K562 (cell line): ENCODE measurements at places on chromosomes 6 and 20.

- no peak for DNase-seq
Observed at GRCh38 chr20:64044484-64045247, 4.8 kb downstream of the SOX18 start.

- DNase-seq, result no peak
Observed at GRCh38 chr6:125020385-125020784, 58.1 kb downstream of the RNF217 start.

DNA sequence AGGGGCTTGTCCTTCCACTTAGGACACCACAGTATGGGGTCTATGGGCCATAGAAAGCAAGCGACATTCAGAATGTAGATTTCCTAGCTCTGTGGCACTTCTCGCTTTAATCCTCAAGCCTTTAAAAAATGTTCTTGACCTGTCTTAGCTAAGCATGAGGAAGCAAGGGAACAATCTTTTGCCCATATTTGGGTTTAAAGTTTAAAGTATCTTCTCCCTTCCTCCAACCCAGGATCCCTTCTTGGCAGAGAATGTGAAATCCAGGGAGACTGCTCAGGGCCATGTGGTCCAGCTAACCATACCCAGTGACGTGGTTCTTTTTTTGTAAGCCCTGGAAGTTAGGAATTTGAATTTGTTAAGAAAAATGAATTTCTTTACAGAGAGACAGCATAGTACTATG, 289.9 kb downstream of the BTBD9 start:
- DNase-seq, result no peak

GRCh38 chr6:43013097-43013842, 476 bp downstream of the MEA1 start:
- peak; percentile 73 for DNase-seq

- no peak for DNase-seq
Observed at GRCh38 chr20:16433293-16433580, 140.0 kb downstream of the KIF16B start.

GRCh38 chr6:158999154-158999665, 792 bp downstream of the RSPH3 start:
- no peak for DNase-seq

- no peak for DNase-seq
Observed at GRCh38 chr6:141282263-141282662, 850.5 kb upstream of the GJE1 start.

DNA sequence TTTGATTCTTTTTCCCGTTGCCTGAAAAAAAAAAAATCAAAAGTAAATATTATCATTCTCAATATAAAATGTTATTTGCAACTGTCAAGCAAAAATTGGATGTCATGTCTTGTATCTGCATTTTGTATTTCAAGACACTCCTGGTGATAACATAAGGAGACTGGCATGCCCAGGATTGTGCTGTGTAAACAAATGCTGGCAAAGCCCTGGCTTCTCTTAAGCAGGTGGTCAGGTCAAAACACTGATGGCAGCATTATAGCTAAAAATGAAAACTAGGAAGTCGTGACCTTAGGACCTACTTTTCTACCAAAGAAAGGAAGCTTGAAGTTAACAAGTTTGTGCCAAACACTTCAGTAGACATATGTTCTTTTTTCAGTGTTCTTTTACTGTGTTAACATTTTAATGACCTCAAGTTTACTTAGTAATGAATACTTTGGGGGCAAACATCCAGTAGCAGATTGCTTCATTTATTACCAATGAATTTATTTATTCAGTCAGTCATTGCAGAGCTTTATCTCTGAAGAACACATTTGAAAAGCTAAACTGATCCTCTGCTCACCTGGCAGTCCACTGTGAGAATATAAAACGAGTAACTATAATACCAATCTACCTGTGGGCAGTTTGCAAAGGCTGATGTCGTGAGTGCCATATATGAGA, 243.1 kb upstream of the FLRT3 start:
- DNase-seq, result no peak

DNA sequence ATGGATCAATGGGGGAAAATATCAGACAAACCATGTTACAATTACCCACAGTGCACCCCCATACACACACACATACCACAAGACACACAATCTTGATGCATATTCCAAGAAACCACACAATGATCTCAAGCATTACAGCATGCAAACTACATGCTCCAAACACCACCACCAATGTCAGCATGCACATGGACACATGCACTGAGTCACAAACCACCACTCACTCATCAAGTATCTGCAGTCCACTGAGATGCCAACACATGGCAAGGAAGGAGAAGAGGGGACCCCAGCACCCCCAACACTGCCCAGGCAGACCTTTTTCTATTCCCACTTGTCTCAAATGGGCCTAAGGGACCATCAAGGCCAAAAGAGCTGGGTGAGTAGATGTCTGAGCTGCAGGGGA, 91.6 kb downstream of the PREX1 start:
- DNase-seq, result no peak

DNA sequence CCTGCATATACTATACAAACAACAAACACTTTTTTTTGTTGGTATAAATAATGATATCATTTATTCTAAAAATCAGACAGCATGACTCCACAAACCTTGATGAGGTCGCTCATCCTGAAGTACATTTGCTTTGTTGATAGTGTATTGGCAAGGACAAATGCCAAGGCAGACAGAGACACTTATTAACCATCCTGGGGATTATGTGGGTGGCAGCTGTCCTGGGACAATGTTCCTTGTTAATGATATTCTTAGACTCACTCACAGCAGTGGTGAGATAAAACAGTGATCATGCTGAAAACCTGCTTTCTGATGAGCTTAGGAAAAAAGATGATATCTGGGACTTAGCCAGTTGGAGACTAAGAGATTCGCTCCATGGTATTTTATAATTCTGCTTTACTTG, 85.4 kb upstream of the OGFRL1 start:
- DNase-seq, result no peak

DNA sequence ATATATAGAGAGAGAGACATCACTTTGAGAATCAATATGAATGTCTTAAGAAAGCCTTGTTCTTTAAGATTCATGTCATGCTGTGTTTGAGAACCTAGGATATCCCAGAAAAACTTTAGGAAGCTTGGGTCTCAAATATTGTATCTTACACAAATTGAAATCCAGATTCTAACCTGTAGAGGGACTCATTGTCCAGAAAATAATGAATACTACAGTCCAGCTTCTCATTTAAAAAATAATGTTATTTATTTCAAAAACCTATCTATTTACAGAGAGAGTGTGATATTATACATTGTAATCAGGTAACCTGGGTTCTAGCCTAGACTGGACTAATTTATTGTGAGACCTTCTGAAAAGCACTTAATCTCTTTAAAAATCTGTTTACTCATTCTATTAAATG, 4.2 kb downstream of the RFX6 start:
- DNase-seq, result no peak

- no peak for DNase-seq
Observed at GRCh38 chr6:80940571-80940970, 811.9 kb downstream of the TENT5A start.
